ENCODE measurements at places on chromosomes 4 and X.

DNA sequence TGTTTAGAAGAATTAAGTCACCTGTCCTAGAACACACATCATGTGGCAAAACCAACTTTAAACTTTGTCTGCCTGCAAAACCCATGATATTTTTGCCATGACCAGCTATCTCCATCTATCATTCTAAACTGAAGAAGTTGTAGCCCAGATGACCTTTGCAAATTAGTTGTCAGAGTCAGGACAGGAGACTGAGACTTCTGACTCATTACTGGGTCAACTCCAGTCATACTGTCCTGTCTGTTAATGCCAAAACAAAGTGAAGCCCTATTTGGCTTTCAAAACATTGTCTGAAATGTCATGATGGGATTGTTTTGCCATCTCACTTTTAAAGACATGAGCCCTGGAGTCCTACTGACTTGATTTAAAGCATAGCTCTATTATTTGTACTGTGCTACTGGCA is 365.7 kb upstream of the CPEB2 start:
- no peak for DNase-seq

GRCh38 chr4:156336511-156336910 is 382.8 kb upstream of the CTSO start:
- DNase-seq: no peak

DNA sequence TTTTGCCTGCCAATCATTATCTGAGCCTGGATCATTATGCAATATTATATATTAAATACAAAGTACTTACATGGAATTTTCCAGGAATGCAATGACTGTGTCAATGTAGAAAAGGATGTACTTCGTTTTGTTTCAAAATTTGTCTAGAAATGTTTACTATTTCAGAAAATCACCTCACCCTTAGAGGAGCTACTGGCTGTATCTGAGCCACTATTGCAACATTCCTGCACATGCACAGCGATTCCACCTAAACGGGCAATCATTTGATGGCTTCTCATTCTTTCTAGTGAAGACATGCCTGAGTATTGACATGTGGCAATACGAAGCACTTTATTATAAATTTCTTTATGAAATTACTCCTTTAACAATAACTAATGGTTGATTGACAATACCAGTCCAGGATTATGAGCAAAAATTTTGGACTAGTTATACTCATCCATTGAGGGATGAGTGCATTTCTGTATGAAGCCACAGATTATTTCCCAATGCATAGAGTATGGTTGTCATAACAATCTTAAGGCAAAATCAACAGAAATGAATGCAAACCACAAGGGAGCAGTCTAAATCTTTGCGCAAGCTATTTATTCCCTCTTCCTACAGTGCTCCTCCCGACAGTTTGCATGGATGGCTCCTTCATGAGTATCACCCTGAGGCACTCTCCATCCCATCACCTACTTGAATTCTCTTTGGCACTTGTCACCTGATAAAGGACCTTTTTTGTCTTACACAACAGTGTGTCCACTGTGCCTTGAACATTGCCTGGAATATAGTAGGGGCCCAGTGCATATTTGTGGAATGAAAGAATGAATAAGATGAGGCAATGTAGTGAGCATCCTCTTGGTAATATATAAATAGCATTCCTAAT is 35.8 kb upstream of the MMAA start:
- no peak for DNase-seq

DNA sequence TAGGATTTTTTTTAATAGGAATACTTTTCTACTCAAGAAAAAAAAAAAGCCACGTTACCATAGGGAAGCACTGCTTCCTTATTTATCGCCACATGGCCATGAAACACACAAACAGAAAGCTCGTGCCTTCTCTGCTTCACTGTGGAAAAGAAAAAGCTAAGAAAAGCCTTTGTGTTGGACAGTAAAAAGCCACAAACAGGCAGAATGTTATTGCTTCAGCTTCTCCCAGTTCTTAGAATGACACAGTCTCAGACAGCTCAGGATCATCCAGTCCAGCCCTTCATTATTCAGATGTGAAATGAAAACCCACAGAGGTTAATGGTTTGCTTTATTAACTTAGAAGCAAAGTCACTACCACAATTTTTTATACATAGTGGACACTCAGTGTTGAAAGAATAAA is 181.6 kb upstream of the NOCT start:
- DNase-seq: no peak

DNA sequence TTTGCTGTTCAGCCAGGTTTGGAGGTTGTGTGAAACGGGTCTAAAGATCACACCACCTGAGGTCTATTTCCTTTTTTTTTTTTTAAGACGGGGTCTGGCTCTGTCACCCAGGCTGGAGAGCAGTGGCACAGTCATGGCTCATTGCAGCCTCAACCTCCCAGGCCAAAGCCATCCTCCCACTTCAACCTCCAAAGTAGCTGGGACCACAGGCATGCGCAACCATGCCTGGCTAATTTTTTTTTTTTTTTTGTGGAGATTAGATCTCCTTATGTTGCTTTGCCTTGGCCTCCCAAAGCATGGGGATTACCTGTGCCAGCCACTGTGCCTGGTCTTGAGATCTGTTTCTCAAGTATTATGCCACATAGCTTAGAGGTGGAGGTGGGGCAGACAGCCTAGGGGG is 49.2 kb upstream of the ELOVL6 start:
- no peak for DNase-seq

GRCh38 chrX:130539721-130540321 is 138.0 kb downstream of the RBMX2 start:
- DNase-seq: peak; percentile 48

DNA sequence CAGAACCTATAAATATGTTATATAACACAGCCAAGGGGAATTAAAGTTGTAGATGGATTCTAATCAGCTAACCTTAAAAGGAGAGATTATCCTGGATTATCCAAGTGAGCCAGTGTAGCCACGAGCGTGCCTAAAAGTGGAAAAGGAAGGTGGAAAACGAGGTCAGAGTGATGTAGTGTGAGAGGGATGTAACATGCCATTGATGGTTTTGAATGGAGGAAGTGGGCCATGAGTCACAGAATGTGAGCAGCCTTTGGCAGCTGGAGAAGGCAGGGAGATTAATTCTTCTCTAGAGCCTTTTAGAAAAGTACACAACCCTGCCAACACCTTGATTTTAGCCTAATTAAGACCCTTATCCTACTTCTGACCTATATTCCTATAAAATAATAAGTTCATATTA is 149.1 kb downstream of the SLC39A8 start:
- DNase-seq: peak; percentile 53

DNA sequence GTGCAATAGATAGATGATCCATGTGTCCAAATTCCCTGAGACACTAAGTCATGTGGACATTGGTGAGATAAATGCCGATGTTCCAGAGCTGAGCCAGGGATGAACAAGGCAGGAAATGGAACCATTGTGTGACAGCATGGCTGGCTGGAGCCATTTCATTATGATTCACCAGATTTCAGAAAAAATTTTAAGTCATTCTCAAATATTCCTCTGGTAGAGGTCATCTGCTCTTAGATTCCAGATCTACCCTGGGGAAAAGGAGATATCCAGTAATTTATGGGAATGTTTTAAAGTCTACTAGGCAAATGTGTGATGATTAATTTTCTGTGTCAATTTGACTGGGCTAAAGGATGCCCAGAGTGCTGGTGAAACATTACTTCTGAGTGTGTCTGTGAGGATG is 287.3 kb downstream of the STK32B start:
- DNase-seq: peak; percentile 52

- DNase-seq: no peak
Measured at GRCh38 chrX:14775416-14775815, 97.5 kb downstream of the FANCB start.

DNA sequence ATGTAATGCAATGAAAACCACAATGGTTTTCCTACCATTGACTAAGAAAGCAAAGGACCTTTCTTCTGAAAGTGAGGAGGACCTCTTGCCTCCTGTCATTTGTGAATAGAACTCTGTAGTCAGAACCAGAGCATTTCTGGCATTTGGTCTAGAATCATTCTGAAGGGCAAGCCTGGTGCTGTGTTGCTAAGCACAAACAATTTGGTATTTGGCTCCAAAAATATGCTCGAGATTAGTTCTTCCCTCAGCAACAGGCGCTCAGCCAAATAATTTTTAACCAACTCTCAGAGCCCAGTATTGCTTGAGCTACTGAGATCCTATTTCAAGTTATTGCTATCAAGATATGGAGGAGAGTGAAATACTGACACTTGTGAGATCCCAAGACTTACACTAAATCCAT is 71.0 kb downstream of the SNCA start:
- peak; percentile 44 for DNase-seq

DNA sequence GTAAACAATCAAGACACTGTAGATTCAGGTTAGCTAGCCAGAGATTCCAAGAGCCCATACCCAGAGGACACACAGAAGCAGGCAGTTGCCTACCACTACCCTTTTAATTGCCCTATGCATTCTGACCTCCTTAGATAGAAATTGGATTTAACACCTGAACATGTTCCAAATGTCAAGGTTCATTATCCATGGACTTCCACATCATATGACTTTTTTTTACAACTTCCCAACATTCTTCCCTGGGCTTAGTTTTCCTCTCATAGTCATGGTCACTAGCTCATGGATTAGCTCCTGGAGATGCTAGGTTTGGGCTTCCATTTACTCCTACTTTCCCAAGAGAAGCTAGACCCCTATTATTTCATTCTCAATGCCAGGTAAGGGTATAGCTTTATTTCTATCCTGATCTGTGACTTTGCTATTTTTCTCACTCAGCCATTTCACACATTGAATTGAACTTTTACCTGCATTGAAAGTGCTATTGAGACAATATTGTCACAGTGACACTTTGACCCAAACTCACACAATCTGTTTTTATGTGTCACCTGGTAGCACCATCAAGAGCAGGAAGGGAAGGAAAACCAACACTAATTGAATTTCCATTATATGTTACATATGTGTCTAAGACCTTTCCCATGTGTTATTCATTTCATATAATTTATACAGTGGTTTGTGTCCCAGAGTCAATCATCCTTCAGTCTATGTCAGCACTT is 44.0 kb upstream of the PRKG2 start:
- no peak for DNase-seq

- no peak for DNase-seq
Measured at GRCh38 chr4:73589887-73590801, 30.1 kb downstream of the RASSF6 start.

GRCh38 chr4:185965426-185966384 is 103.3 kb upstream of the TLR3 start:
- no peak for DNase-seq

DNA sequence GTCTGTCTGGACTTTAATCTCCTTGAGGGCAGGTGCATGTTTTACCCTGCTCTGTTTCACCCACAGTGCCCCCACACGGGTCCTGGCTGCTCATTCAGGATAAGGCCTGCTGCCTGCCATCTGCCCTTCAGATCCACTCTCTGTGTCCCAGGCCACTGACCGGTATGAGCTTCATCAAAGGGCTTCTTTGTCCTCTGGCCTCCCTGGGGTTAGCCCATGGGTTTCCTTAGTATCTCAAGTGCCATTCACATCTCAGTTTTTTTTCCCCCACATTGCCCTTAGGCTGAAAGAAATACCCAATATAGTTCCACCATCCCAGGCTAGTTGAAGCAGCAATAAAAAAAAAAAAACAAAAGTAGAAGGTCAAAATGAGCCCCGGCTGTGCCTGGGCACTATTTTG is 9.3 kb downstream of the CD99L2 start:
- DNase-seq: no peak

GRCh38 chrX:51760657-51761056 is 17.4 kb downstream of the GSPT2 start:
- no peak for DNase-seq

DNA sequence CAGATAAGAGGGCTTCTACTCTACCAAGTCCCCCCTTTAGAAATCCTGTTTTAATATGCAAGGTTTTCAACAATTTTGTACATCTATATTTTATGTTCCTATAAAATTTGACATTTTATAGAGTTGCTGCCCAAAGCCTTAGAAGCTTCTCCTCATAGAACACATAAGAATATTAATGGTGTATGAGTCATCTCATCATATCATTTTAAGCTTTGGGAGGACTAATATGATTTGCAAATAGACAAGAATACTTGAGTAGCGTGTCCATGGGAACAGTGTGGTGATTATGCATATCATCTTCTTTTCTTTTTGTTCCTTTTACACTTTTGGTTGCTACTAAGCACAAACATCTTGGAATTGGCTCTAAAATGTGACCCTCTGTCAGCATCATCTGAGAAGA is 56.7 kb upstream of the HUWE1 start:
- DNase-seq: no peak

- DNase-seq: no peak
Measured at GRCh38 chrX:42955349-42955748, 177.4 kb upstream of the PPP1R2C start.

DNA sequence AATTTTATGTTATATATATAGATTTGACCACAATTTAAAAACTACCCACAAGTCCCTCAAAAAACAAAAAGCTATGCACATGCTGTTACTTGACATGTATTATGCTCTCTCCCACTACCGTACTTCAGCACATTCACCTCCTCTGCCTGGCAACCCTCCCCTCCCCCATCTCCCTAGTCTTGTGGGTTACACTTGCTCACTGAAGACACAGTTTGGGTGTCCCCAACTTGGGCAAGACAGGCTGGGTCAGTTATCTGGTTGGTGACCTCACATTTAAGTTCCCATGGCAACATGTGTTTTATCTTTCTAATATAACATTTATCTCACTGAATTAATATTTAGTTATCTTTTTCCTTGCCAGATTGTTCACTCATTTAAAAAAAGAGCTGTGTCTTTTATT is 32.7 kb downstream of the SEC24D start:
- DNase-seq: no peak

GRCh38 chr4:168843635-168844034 is 166.4 kb downstream of the CBR4 start:
- no peak for DNase-seq

- no peak for DNase-seq
Measured at GRCh38 chr4:112751447-112751846, 114.5 kb downstream of the LARP7 start.

DNA sequence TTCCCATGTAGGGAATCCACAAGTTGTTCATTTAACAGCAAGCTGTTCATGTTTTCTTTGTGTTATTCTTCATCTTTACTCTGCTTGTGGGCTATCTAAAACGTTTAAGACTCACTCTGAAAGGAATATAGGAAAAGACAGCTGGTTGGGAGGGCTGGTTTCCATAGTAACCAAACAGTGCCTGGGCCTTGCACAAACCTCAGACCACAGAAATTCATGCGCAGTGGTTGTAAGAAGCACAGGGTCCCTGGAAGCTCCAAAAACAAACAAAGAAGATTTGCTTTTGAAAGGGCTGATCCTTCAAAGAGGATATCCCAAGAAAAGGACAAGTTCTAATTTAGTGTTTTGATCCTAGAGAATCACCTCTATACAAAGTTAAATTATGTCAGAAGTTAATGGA is 7.8 kb downstream of the SERTM2 start:
- peak; percentile 2 for DNase-seq

DNA sequence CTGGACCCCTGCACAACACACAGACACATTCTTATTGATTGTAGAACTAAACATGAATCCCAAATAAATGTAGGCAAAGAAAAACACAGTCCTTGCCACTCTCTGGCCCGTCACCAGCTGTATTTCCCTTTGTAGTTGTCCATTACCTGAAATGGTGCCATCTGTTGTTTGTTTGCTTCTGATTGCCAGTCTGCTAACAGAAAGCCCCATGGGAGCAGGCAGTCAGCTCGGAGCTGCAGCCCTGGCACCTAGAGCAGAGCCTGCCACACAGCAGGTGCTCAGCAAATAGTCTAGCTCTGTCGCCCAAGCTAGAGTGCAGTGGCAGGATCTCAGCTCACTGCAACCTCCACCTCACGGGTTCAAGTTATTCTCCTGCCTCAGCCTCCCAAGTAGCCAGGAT is 28.9 kb downstream of the CPLX1 start:
- DNase-seq: no peak

- DNase-seq: no peak
Measured at GRCh38 chr4:7429601-7430078, 5.1 kb downstream of the PSAPL1 start.

- DNase-seq: no peak
Measured at GRCh38 chr4:4437798-4438470, 51.0 kb downstream of the NSG1 start.
